Suppressor macrophage treated with lipopolysaccharide for 1 hour (primary cell): ENCODE measurements at places on chromosomes 13 and 19.

GRCh38 chr19:383040-383439 is 25.9 kb downstream of the C2CD4C start:
- DNase-seq: no peak

DNA sequence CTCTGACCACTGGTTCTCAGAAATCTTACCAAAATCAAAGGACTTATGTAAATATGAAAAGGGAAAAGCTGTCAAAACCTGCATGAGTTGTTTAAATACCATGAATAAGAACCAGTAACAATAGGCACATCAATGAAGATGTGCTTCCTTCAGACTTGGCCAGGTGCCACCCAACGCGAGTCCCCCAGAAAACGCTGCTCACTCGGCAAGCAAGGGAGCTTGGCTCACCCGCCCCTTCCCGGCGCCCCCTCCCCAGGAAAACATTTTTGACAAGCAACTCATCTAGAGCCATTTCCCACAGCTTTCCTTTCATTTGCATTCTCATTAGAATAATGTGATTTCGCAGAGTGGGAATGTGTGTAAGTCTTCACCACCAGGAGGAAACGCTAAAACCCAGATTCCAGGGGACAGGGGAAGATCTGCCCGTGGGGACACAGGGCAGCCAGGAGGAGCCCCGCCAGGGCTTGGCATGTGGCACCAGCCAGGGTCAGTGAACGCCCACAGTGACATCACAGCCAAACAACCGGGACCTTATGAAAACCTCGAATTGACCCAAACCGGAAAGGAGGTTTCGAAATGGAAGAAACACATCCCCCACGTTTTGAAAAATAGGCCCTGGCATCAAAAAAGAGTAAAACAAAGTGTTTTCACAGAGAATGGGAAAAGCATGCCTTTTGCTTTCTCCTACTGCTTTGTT is 366.2 kb upstream of the TSHZ3 start:
- peak; percentile 3 for DNase-seq

- no peak for DNase-seq
Observed at GRCh38 chr13:89790696-89791095, 1556.8 kb upstream of the MIR17HG start.

DNA sequence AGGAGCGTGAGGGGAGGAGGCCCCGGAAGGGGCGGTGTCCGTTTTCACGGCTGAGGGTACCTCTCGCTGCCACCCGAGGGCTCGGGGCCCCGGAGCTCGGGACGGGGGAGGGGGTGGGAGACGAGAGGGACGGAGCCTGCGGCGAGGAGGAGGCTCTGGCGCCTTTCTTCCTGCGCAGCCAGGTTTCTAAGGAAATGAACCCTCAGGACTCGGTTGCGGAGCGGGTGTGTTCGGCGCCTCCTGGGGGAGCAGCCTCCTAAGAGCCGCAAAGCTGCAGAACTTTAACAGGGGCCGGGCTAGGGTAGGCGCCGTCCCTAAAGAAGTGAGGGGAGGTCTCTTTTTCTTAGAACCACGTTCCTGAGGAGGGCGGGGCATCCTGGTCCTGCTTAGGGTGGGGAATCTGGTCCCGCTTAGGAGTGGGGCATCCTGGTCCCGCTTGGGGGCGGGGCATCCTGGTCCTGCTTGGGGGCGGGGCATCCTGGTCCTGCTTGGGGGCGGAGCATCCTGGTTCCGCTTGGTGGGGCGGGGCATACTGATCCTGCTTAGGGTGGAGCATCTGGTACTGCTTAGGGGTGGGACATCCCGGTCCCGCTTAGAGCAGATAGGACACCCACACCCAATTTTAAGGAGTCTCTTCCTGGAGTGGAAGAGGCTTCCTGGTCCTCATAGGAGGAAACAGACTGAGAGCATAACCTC is 6.2 kb downstream of the SYT5 start:
- peak; percentile 57 for DNase-seq

- DNase-seq: no peak
Observed at GRCh38 chr19:32879741-32880140, 10.2 kb upstream of the SLC7A9 start.

DNA sequence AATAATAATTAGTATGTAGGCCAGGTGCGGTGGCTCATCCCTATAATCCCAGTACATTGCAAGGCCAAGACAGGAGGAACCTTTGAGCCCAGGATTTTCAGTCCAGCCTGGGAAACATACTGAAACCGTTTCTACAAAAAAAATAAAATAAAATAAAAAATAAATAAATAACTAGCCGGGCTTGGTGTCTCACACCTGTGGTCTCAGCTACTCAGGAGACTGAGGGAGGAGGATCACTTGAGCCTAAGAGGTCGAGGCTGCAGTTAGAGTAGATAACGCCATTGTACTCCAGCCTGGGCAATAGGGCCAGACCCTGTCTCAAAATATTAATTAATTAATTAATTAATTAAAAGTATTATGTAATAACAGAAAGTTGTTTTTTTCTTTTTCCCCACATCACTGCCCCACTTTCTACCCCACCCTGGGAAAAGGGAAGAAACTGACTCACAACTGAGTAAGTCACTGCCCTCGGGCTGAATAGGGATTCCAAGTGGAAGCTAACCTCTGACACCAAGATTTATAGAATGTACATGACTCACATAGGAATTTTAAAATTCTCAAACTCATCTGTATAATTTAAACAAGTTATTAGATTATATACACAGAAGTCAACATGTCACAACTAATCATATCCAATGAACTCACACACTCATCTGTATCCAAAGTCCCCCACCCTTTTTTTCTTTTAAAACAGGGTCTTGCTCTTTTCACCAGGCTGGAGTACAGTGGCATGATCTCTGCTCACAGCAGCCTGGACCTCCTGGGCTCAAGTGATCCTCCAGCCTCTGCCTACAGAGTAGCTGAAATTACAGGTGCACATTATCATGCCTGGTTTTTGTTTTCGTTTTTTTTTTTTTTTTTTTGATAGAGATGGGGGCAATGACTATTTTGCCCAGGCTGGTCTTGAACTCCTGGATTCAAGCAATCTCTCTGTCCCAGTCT is 12.5 kb downstream of the ZNF611 start:
- DNase-seq: peak; percentile 28

- DNase-seq: no peak
Observed at GRCh38 chr19:23698711-23699520, 11.9 kb upstream of the ZNF675 start.

DNA sequence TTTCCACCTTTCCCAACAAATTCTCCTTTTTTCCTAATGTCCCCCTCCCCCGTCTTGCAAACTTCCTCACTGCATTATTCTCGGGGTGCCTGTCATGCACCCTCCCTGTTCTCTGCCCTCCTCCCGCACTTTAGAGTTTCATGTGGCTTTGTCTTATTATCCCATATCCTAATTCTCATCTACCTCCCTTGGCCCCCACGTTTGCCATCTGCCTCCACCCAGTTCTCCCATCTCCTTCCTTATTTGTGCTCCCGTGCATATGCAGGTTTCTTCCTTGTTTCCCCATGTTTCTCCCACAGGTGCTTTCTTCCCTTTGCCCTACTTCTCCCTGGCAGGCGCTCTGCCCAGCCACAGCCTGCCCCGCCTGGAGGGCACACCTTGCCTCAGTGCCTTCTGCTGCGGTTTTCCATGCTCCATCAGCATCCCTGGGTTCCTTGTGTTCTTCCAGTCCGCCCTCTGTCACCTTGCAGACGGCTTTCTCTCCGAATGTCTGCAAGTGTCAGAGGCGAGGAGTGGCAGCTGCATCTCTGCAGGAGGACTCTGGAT is 1.5 kb downstream of the SPATA13 start:
- DNase-seq: no peak

DNA sequence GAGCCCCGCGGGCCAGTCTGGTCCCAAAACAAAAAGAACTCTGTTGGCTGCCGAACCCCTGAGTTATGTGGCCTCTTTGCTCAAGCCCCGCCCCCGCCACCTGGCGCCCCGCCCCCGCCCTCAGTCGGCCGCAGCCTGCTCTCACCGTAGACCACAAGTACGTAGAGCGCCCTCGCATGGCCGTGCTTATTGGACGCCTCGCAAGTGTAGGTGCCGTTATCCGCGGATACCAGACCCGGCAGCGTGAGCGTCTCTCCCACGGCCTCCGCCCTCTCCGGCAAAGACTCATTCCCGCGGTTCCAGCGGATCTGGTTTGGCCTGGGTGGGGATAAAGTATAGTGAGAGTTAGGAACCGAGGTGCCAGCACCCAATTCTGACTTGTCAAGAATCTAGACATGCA is 5.5 kb upstream of the ZNF428 start:
- DNase-seq: peak; percentile 79

DNA sequence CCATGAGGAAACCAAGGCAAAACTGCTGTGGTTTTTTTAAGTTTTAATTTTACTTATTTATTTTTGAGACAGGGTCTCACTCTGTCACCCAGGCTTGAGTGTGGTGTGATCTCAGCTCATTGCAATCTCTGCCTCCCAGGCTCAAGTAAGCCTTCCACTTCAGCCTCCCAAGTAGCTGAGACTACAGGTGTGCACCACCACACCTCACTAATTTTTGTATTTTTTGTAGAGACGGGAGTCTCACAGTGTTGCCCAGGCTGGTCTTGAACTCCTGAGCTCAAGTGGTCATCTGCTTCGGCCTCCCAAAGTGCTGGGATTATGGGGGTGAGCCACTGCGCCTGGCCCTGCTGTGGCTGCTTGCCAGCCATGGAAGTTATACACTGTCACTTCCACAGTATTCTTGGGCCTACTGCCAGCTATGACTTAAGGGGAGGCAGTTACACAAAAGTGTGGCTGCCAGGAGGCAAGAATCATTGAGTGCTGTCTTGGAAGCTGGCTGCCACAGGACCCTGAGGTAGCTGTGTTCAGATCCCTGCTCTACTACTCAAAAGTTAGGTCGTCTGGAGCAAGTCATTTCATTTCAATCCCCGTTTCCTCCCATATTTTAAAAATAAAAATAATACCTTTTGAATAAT is 12.7 kb downstream of the FARP1 start:
- DNase-seq: no peak

DNA sequence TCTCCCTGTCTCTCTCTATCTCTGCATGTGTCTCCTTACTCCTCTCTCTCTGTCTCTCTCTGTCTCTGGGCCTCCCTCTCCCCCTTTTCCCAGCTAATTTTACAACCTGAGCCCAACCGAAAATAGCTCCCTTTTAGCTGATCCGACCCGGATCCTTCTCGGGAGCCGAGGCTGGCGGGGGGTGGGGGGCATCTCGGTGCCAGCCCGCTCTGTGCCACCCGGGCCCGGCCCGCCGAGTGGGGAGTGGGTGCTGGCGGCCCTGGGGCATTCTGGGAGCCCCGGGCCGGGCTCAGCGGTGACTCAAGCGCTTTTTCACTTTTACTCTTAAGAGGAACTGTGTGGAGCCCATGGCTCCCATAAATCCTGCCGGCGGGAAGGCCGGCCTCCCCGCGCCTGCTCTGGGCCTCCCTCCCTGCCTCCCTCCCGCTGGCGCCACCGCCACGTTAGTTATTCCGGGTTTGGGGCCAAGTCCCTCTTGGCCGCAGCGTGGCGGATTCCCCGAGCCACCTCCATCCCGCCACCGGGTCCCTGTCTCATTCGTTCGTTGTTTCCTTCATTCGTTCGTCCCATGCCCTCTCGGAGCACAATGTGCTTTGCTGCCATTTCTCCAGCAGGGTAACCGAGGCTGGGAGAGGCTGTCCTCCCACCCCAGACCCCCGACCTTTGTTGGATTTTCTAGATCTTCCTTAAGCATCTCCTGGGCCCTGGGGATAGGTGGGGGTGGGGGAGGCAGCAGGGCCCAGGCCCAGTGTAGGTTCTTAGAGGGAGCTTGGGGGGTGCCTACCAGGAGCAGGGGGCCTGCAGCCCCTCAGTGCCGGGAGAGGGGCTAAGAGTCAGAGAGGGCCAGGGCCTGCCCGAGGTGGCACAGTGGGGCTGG is 3.2 kb downstream of the NFIC start:
- DNase-seq: peak; percentile 88
